ENCODE measurements at places on chromosomes 1 and 21.

- DNase-seq = no peak
Measured at GRCh38 chr21:45135122-45135521, 60.7 kb downstream of the ADARB1 start.

DNA sequence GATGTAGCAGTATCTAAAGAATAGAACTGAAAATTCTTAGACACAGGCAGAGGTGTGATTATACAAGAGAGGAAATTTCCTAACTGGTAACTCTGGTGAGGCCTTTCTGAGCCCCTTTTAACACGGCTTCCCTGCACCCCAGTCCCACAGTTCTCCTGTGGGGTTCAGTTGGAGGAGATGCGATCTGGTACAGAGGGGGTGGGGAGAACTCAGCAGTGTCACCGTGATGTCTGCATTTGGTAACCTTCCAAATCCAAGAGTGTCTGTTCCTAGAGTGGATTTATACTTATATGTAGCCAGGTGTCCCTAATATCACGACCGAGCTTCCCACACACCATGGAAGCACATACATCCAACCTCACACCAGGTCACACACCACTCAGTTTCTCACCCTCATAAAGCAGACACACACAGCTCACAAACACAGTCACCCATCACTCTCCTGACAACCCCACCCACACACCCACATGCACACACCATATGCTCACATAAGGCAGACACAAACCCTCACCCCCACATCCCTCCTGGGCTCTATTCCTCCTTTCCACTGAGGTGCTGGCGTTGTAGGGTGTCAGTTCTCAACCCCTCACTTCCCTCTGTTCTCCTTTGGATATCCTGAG is 48.5 kb downstream of the RHBG start:
- no peak for DNase-seq

DNA sequence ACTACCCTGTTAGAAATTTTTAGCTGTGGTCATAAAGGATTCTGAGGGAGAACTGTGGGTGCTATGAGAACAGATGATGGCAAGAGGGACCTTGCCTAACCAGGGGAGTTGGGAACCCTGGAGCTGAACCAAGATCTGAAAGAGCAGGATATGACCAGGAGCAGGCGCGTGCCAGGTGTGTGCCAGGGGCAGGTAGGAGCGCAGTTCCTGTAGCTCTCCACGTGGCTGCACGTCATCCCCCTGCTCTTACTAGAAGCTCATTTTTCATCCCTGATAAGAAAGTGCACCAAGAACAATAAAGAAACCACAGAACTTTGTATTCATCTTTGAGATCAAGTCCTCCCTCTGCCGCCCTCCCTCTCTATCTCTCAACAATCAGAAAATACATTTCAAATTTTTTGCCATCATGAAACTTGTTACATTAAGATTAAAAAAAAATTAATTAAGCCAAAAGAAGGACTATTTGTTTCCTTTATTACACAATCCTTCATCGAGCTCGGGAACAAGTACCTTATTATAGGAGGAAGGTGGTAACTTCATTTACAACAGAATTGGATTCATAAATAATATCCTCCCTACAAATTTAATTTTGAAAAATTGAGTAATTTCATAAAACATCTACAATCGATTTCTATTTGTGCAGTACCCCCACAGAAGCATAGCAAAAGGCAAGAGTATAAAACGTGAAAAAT is 78.5 kb downstream of the SLC35F3 start:
- DNase-seq = no peak

DNA sequence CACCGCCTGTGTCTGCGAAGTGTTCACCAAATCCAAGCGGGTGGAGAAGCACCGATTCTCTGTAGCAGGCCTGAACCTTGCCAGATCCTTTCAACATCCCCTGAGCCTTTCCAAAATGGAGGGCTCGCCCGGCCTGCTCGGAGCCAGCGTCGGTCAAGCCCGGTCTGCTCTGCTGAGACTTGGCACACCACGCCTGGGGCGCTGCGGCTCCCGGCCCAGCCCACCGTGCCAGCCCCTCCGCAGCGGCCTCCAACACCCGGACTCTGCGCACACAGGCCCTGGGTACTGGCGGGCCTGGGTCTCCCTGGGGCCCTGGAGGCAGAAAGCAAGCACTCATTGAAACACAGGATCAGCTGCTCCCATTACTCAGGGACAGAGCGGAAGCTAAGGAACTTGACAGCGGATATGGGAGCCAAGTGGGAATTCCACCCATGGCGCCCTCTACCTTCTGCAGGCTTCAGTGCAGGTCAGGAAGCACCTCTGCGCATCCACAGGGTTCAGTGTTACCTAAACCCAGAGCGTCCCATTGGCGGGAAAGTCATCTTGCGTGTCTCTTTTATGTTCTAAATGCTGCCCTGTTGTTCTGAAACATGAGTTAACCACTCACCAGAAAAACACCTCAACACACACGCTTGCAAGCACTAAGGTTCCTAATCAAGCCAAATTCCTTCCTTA is 159.9 kb downstream of the ZBTB18 start:
- DNase-seq = no peak

- DNase-seq = no peak
Measured at GRCh38 chr1:30395631-30396030, 327.8 kb downstream of the MATN1 start.

DNA sequence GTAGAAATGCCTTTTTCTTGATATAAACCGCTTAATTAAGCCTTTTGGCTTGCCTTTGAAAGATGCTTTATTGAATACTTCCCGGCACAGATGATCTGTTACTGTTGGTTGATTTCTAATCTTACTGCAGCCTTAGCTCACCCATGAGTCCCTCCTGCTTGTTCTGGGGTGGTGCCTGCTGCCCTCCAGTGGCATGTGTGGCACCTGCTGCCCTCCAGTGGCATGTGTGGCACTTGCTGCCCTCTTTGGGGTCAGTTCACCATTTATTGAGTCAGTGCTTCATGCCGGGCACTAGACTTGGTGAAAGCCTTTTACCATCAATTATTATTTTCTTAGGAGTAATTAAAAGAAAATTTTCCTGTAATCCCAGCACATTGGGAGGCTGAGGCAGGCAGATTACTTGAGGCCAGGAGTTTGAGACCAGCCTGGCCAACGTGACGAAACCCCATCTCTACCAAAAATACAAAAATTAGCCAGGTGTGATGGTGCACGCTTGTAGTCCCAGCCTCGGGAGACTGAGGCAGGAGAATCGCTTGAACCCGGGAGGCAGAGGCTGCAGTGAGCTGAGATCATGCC is 54.3 kb downstream of the ADARB1 start:
- peak; percentile 56 for DNase-seq

DNA sequence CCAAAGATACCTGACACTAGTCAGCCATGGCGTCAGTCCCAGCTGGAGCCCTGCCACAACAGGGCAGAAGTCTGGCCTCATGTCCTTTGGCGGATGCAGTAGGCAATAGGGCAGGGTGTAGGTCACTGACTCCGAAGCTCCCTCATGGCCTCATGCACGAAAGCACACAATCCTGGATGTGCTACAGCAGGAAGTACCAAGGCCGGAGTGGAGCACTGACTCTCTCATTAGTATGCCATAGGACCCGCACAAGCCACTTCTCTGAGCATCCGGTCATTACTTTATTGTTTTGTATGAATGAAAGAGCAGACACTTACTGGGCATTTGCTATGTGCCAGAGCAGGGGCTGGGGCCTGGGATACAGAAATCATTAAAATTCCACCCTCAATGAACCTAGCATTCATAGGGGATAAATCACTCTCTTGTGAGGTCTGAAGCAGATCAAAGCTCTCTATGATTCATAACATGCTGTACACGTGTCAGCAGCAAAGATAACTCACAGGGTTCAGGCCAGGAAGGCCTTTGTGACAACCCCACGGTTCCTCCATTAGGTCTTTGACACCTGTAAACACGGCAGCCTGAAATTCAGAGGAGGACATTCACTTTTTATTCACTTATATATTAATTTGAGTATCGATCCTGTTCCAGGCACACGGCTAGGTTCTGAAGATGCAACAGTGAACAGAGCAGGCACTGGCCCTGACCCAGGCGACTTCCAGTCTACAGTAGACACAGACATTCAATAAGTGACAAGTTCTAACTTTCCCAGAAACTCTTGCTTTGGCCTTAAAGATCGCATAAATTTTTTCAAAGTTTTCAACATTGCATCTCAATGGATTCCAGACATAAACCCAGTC is 357.9 kb upstream of the USP24 start:
- DNase-seq = no peak

- no peak for DNase-seq
Measured at GRCh38 chr1:211813590-211813989, 17.0 kb downstream of the LPGAT1 start.

- DNase-seq = peak; percentile 39
Measured at GRCh38 chr1:154669464-154670282, 61.7 kb upstream of the ADAR start.

DNA sequence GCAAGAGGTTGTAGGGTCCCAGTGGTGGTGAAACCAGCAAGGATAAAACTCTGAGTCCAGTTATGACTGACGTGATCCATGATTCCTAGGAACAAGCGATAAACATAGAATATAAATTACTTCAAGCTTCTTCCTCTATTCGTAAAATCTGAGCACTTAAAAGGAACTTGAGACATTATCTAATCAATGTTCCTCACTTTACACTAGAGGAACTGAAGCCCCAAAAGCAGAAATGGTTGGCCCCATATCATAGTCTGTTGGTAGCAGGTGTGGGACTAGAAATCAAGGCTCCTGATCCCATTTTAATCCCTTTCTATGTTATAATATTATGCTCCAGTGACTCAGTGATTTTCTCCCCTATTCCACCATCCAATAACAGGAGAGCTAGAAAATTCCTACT is 21.9 kb upstream of the MNDA start:
- DNase-seq = no peak

DNA sequence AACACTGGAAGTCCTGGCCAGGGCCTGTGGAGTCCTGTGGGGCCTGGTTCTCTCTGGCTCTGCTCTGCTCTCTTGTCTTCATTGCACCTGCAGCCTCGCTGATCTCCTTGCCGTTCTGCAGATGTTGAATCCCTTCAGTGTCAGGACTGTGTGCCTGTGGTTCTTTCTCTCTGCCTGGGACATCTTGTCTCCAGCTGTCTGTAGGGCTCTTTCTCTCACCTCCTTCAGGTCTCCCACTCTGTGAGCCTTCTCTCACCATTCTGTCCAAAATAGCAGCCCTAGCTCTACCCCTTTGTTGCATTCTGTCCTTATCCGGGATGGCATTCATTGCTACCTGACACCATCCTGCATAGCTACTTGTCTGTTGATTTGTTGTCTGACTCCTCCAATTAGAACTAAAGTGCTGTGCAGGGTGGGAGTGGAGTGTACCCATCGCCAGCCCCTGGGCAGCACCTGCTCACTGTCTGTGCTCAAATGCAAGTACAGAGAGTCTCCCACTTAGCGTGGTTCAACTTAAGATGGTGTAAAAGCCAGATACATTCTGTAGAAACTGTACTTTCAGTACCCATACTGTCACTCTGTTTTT is 8.9 kb downstream of the PGBD2 start:
- no peak for DNase-seq

DNA sequence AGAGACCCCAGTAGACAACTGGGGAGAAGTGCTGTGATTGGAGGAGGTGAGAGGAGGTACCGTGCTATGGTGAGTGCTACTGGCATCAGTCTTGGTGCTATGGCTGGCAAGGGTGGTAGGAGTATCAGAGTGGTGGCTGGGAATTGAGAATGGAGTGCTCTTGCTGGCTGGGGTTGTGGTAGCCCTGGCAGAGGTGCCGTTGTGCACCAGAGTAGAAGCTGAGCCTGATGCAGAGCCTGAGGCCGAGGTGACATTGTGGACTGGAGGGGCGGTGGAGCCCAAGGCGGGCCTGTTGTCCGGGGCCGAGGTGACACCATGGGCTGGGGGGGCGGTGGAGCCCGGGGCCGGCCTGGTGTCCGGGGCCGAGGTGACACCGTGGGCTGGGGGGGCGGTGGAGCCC is 14.6 kb downstream of the TRIM46 start:
- DNase-seq = no peak

DNA sequence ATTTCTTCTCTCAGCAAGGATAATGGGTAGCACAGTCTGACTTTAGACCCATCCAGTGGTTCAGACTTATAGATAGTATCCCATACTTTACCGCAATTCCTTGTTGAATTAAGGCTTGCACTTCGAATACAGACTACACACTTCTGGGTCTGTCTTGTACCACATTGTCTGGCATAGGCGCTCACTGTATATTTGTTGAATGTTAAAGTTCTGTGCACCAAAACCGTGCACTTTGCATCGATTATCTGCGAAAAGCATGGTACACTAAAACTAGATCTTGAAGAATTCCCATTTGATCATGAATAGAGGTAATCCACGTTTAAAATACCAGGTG is 556 bp upstream of the RYR2 start:
- DNase-seq = no peak

DNA sequence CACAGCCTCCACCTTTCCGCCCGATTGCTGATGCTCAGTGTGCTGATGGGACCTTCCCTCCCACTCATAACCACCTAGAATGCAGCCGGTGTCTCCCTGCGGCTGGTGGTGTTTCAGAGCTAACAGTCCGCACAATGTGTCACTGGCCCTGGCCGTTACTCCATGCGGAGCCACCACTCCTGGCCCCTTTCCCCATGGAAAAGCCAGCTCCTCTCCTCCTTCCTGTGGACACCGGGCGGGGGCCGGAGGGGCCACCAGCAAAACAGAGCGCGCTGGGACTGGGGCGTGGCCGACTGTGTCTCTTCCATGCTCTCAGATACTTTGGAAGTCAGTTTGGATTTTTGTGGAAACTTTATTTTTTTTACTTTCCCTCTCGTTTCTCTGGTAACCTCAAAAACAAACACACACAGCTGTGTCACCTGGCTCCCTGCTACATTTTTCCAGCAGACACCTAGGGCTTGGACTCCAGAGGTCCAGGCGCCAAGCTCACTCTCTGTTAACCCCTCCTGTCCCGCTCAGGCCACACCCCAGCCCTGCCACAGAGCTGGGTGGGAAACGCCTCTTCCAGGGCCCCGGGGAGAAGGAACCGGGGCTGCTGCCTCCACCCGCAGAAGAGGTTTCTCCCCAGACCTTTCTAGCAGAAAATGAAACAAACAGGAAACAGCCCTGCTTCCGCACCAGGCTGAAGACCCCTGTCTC is 32.5 kb upstream of the COL6A2 start:
- DNase-seq = no peak

- DNase-seq = no peak
Measured at GRCh38 chr1:65265651-65266351, 43.5 kb upstream of the DNAJC6 start.

GRCh38 chr21:24894324-24894723 is 713.0 kb downstream of the MRPL39 start:
- no peak for DNase-seq

GRCh38 chr1:235553112-235553551 is 48.9 kb upstream of the B3GALNT2 start:
- no peak for DNase-seq

- no peak for DNase-seq
Measured at GRCh38 chr1:110565565-110565964, 40.6 kb downstream of the KCNA2 start.

GRCh38 chr1:32918179-32918578 is 17.0 kb upstream of the TMEM54 start:
- DNase-seq = no peak
